ENCODE measurements at places on chromosomes 6 and 20.

GRCh38 chr6:121579478-121579877 lies 144.0 kb downstream of the GJA1 start:
- no peak for DNase-seq

GRCh38 chr6:12523726-12524125 lies 192.8 kb upstream of the PHACTR1 start:
- DNase-seq = no peak

- no peak for DNase-seq
Observed at GRCh38 chr6:107965746-107966145, 7.7 kb upstream of the SEC63 start.

DNA sequence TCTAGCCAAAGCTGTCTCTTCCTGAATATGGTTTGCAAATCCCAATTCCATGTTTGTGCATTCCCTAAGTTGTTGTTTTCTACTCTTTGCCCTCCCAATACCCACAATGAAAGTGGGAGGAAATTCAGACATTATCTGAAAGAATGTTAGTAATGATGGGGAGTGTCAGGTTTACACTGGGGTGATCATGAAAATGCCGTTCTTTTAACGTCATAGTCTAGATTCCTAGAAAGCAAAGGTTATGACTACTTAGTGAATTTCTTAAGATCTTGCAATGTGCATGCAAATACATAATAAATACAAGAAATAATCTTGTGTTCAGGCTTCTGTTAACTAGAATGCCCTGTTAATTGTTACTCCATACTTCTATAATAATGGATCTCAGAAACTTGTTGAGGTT lies 101.0 kb downstream of the LCA5 start:
- DNase-seq = no peak

GRCh38 chr6:114068771-114069170 lies 97.8 kb upstream of the HDAC2 start:
- DNase-seq = no peak

- no peak for DNase-seq
Observed at GRCh38 chr6:158060455-158061360, 79.0 kb downstream of the SYNJ2 start.

GRCh38 chr6:135286962-135287538 lies 105.9 kb downstream of the MYB start:
- DNase-seq = no peak

DNA sequence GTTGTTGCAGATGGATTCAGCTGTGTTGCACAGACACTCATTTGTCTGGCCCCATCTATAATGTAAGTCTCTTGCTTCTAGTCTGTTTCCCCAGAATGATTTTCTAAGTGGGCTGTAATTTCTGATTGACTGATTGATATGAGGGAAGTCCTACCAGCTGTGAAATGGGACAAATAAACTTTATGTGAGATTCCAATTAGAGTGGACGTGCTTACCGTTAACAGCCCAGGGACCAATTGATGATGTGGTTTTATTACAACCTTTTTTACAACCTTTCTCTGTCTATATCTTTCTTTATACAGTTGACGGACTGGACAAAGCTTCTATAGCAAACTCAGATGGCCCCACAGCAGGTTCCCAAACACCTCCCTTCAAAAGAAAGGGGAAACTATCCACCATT lies 33.9 kb downstream of the PHACTR2 start:
- no peak for DNase-seq

Data from cortex of kidney (tissue), 1 donor.